ENCODE measurements at places on chromosomes 5 and 9. TPM values are rescaled to one million over a fixed set of nuclear protein-coding genes. Genes with fewer than 3 reads are reported as not detected.
A peak's percentile ranks its signal among the peaks of the same experiment; 100 is the strongest.

The GGTA1 gene
- total RNA-seq: 19.7 TPM

The MARCHF3 gene
- total RNA-seq: 47.9 TPM

DNA sequence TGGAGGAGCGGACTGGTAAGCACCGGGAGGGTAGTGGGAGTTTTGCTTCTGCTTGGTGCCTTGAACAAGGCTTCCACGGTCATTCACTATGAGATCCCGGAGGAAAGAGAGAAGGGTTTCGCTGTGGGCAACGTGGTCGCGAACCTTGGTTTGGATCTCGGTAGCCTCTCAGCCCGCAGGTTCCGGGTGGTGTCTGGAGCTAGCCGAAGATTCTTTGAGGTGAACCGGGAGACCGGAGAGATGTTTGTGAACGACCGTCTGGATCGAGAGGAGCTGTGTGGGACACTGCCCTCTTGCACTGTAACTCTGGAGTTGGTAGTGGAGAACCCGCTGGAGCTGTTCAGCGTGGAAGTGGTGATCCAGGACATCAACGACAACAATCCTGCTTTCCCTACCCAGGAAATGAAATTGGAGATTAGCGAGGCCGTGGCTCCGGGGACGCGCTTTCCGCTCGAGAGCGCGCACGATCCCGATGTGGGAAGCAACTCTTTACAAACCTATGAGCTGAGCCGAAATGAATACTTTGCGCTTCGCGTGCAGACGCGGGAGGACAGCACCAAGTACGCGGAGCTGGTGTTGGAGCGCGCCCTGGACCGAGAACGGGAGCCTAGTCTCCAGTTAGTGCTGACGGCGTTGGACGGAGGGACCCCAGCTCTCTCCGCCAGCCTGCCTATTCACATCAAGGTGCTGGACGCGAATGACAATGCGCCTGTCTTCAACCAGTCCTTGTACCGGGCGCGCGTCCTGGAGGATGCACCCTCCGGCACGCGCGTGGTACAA, 556 bp downstream of the PCDHGC3 start:
- peak; percentile 63 for DNase-seq

DNA sequence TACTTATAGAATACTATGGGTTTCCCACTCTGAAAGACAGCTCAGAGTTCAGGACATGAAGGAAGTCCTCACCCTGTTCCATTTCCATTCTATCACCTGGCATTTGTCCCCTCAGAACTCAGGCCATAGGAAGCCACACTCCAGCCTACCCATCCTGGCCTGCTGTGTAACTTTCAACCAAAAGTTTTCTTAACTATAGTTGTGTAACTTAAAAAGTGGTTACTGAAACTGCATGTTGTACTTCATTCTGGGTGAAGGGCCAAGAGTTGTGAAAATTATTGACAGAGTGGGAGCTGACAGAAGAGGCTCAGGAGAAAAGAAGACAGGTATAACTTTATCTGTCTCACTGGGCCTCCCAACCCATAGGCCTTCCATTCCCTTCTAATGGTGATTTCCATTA, 212.5 kb downstream of the RAB3C start:
- DNase-seq: no peak

DNA sequence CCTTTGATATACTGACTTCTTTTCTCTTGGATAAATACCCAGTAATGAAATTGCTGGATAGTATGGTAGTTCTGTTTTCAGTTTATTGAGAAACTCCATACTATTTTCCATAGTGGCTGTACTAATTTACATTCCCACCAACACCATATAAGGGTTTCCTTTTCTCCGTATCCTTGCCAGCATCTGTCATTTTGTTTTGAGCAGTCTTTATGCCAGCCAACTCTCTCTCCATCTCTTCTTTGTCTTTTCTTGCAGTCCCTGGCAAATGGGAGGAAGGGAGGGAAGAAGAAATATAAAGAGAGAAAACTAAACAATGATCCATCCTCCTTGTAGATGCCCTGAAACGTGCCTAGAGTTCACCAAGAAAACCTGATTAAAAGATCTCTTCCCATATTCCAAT, 9.6 kb upstream of the VLDLR start:
- DNase-seq: no peak

The NUTM2G gene
- not detected for total RNA-seq

The GPR21 gene
- 1.8 TPM for total RNA-seq

DNA sequence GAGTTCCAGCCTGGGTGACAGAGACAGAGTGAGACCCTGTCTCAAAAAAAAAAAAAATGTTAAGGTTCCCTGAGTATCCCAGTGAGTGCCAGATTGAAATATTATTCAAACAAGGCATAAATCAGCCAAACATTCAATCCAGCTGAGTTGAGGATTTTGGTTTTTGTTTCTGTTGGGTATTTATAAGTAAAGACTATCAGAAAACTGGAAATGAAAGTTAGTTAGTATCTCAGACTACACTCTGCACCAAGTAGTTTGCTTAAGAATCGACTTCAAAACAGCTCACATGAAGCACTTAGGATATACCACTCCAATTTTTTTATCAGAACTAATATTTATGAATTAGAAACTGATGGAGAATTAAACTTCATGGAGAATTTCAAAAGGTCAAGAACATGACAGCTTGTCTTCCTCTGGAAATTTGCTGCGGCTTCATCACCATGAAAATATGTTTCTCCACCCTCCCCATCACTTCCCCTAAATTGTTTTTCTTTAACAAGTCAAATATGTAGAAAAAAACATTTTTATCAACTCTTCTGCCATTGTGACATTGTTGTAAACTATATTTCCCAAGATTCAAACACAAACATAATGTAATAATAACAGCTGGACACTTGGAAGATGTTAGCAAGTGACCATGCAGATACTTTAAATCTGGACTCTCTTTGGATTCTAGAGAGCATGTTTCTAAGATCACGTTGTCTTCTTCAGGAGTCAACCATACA, 110.0 kb upstream of the PTGER4 start:
- DNase-seq: no peak

GRCh38 chr5:55969956-55970355, 24.8 kb downstream of the IL6ST start:
- no peak for DNase-seq

GRCh38 chr5:56817263-56818014, 2.1 kb downstream of the MAP3K1 start:
- DNase-seq: no peak

- DNase-seq: no peak
These were observed 35.4 kb upstream of the BNIP1 start for GRCh38 chr5:173108914-173109313.

- no peak for DNase-seq
These were observed 6.1 kb downstream of the SARDH start for GRCh38 chr9:133731876-133732638.

The FOXD4 gene
- total RNA-seq: 0.49 TPM

The CDO1 gene
- 2.9 TPM for total RNA-seq

- no peak for DNase-seq
These were observed 157.0 kb upstream of the RAI14 start for GRCh38 chr5:34499001-34499734.

The SHOC1 gene
- not detected for total RNA-seq

GRCh38 chr5:169153405-169153804, 147.5 kb downstream of the SLIT3 start:
- DNase-seq: no peak

The EGR1 gene
- 2.1 TPM for total RNA-seq

- no peak for DNase-seq
These were observed 5.7 kb upstream of the RARS1 start for GRCh38 chr5:168480601-168481000.

DNA sequence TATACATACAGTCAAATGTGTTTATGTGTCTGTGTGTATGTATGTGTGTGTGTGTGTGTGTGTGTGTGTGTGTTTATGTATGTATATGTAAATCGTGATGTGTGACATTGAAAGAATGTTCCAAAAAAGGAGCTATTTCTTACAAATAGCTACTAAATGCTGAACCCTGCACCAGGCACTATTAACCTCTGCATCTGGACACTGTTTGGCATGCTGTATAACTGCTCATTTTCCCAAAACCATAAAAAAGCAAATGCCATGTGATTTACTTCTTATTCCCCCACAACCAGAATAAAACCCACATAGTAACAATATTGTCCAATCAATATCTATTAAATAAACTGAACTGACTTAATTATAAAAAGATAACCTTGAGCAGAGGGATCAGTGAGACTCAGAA, 91.1 kb downstream of the NR6A1 start:
- no peak for DNase-seq

DNA sequence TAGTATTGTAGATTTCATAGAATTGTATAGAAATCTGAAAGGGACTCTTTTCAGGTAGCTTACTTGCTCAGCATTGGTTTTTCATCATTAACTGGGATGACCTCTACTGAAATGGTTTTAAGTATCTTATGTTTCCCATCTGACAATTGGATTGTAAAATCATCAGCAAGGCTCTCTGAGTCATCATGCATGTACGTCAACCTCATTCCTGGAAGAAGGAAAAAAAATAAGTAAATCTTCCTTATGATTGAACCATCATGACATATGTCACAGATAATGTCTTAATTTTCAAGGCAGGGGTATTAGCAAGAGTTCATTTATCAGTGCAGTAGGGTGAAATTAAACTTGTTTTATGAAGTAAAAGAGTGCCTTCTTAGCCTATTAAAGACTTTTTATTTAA, 74.9 kb upstream of the CER1 start:
- no peak for DNase-seq

GRCh38 chr9:122274055-122274454, 9.4 kb downstream of the MRRF start:
- no peak for DNase-seq

GRCh38 chr5:134090522-134090921, 24.0 kb upstream of the TCF7 start:
- DNase-seq: no peak

DNA sequence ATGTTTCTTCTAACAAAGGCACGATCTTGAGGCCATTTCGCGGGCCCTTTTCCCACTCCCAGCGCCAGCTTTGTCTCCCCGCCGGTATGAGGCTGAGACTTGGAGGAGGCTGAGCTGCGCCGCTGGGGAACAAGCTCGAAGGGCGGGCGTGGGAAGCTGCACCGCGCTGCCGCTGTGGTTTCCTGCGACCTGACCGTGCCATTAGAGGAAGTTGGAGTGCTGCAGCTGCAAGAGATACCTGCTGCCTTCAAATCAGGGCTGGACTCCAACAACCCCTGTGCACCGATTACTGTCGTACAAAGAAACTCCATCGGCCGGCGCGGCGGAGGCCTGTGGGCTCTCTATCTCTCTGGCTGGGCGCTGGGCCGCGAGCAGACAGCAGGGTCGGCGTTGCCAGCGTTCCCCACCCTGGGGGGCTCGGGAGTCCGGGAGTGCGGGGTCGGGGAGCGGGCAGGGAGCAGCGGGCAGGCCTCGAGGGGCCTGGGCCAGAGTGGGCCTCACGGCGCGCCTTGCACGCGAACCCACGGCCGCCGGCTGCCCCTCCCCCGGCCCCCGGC, 1.3 kb upstream of the ERBIN start:
- peak; percentile 58 for DNase-seq

The GRXCR2 gene
- not detected for total RNA-seq

GRCh38 chr5:26674846-26675245, 363.5 kb downstream of the CDH9 start:
- no peak for DNase-seq

The MLANA gene
- not detected for total RNA-seq

The PRSS3 gene
- total RNA-seq: 0.59 TPM

DNA sequence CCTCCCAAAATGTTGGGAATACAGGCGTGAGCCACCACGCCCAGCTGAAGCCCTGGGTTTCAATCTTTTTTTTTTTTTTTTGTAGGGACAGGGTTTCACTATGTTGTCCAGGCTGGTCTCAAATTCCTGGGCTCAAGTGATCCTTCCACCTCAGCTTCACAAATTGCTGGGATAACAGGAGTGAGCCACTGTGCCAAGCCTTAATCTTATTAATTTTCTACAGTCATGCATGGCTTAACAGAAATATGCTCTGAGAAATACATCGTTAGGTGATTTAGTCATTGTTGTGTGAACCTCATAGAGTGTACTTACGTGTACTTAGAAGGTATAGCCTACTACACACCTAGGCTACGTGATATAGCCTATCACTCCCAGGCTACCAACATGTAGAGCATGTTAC, 31.0 kb downstream of the GLDC start:
- no peak for DNase-seq

DNA sequence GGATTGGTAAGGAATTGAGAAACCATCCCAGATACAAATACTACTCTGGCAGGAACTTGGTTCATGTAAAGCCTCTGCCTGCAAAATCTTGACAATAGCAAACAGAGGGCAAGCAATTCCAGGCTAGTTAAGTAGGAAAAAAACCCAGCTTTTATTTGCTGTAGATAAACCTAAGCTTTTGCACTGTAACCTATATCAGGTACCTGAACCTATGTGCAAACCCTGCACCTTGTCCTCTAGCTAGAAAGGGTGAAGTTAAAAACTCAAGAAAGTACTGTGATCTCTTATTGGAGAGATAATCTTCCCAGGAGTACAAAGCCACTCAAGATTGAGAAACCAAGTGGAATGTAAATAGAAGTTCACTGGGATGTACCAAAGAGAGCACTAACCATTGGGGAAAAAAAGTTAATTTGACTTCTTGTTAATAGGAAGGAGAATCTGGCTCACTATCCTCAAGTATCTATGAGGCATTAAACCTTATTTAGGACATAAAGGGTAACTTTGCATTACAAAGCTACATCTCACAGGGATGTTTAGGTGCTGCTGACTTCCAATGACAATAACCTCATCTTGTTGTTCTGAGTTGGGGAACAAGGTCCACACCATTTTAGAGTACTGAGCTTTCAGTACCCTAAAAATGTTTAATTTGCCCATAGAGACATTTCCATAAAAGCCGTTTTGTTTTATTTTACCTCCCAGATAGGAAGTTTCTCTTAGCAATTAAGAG, 73.8 kb upstream of the PCA3 start:
- no peak for DNase-seq

The SPINK6 gene
- not detected for total RNA-seq

DNA sequence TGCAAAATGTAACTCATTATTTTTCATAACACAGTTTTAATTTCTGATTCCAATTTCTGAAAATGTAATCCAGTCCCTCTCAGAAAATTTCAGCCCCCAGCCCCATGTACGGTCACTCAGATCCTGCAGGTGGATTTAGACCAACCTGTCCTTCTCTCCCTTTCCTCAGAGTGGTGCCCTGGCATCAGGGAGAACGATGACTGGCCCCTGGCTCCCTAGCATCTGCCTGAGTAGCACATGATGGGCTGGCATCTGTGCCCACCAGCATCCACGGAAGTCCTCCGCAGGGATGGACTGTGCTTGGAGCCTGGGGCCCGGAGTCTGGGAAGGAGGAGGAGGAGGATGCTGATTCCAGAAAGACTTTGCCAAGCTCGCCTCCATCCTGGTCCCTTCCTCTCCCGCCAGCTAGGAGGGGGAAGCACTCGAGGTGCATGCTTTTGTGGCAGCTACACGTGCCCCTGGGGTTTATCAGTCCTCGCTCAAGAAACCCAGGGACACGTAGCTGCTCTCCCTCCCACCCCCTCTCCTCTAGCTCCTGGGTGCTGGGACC, 54.4 kb upstream of the RUFY1 start:
- no peak for DNase-seq

The PFN3 gene
- total RNA-seq: not detected

The SEMA6A gene
- total RNA-seq: 180 TPM

The ZNF658 gene
- total RNA-seq: 10.0 TPM

- DNase-seq: no peak
These were observed 20.4 kb upstream of the IER5L start for GRCh38 chr9:129198319-129199043.

The DND1 gene
- 1.8 TPM for total RNA-seq

- no peak for DNase-seq
These were observed 37.4 kb upstream of the RUSC2 start for GRCh38 chr9:35452481-35452880.

GRCh38 chr9:120609636-120610035, 29.7 kb upstream of the CDK5RAP2 start:
- DNase-seq: no peak

Data from endothelial cell (in vitro differentiated cells).